ENCODE measurements at places on chromosomes 1 and 21.
A peak's percentile ranks its signal among the peaks of the same experiment; 100 is the strongest.

- DNase-seq, result peak; percentile 94
Observed at GRCh38 chr1:166947398-166948043, 27.8 kb downstream of the ILDR2 start.

- DNase-seq, result no peak
Observed at GRCh38 chr1:85387781-85388180, 77.2 kb downstream of the DDAH1 start.

DNA sequence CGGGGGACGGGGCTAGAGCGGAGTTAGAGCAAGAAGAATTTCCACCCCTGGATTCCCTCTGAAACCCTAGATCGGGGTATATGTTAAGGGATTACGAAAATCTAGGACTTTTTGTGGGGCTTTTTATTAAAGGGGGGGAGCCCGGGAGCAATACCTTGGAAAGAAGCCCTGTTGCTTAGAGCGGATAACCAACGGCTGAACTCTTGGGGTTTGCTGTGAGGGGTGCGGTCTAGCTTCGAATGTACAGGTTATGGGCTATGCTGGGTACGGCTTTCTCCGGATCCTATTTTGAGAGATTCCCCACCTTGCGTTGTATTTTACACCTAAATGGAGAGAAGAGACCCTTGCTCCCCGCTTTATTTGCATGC lies 626 bp downstream of the DYRK3 start:
- DNase-seq, result no peak

GRCh38 chr21:44800971-44801467 lies 601 bp downstream of the UBE2G2 start:
- no peak for DNase-seq

Data from islet precursor cell (in vitro differentiated cells).